GM12891 (cell line): ENCODE measurements at places on chromosomes 1 and 21.

DNA sequence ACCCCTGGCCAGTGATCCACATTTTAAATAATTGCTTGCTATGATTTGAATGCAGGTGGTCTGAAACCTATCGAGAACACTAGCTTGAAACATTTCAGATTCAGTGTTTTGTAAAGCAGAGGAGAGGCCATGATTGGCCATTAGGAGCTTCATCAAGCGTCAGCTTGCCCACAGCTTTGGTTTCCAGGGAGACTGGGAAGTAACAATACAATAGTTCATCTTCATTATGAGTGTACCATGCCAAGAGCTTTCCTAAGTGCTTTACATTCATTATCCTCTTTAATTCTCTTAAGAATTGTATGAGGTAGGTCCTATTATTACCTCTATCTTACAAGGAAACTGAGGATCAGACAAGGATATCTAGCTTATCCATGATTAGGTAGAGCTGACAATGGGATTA, 27.7 kb upstream of the ATP5PO start:
- no peak for DNase-seq

GRCh38 chr1:153938996-153939395, 7.5 kb downstream of the DENND4B start:
- DNase-seq, result no peak

GRCh38 chr1:231139659-231140654, 21.9 kb upstream of the TRIM67 start:
- no peak for DNase-seq

- no peak for DNase-seq
Observed at GRCh38 chr1:78054559-78054958, 8.8 kb downstream of the GIPC2 start.

- DNase-seq, result no peak
Observed at GRCh38 chr1:118902711-118903191, 85.4 kb downstream of the TBX15 start.

DNA sequence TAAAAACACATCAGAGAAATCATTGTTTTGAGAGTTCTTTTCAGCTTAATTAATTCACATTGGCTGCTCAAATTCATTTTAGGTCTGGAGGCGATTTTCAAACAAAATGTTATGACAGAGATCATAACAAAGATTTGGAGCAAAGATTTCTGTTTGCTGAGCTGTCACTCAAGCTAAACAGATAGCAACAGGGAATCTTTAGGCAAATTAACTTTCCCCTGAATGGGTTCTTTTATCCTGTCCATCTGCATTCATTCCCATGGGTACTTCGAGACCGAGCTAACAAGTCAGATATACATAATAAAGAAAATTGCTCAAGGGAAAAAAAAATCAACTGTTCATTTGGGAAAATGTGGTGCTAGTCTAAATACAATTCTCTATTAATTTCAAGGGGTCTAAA, 30.2 kb upstream of the CA6 start:
- no peak for DNase-seq
